Motor neuron (in vitro differentiated cells): ENCODE measurements at places on chromosomes 16 and 17. TPM values are rescaled to one million over a fixed set of nuclear protein-coding genes. Genes with fewer than 3 reads are reported as not detected.

Gene NSF
- 76.2 and 79.6 TPM in 2 replicates for total RNA-seq

DNA sequence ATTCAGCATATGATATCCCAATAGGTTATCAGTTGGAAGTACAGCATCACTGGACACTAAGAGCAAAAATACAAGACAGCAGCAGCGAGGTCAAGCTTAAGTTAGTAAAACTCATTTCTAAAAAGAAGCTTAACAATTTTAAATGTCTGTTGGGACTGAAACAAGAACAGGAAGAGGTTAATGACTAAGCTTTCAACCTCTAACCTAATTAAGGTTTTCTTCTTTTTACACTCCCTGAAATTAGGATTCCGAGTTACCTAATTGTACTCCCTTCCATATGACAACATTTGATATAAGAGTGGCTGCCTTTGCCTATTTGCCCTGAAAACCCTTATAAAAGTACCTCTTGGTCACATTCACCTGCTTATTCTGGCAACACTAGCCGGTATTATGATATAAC is 34.3 kb downstream of the CPSF4L start:
- no peak for ATAC-seq

DNA sequence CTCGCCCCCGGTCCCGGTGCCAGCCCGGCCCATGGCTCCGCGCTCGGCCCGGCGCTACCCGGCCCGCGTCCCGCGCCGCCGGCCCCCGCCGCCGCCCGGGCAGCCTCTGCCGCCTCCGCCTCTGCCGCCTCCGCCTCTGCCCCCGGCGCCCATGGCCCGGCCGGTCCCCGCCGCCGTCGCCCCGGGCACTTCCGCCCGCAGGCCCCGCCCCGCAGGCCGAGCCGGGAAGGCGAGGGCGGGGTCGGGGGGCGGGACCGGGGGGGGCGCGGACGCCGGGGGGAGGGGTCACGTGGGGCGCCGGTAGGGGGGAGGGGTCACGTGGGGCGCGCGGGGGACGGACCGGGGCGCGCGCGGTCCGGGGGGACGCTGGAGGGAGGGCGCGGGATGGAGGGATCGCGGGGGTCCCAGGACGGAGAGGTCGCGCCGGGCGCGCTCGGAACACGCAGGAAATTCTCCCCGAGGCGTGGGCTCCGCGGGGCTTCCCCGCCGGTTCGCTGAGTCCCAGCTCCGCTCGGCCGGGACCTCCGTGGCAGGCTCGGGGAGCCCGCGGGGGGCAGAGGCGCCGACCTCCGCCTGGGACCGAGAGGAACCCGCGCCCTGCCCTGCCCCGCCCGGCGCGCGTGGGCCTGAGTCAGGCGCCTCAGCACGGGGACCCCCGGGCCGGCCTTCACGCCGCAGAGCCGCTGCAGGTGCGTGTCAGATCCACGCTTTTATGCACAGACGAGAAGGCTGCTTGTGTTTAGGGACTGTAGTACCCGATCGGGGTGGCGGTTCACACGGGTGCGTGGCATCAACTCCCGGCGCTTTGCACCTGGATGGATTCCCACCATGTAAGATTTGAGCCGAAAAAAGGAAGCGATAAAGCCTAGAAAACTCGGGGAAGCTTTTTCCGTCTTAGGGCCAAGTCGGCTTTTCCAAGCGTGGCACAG is at the start of gene PGAP6:
PGAP6 (minus strand) TSS at position 190 of the 929 bp plus-strand sequence; CDS start at position 33, 157 bp downstream.
- peak; percentile 69 for ATAC-seq

- ATAC-seq, result no peak
These were observed 29.1 kb downstream of the CDH13 start for GRCh38 chr16:82655720-82656490.

DNA sequence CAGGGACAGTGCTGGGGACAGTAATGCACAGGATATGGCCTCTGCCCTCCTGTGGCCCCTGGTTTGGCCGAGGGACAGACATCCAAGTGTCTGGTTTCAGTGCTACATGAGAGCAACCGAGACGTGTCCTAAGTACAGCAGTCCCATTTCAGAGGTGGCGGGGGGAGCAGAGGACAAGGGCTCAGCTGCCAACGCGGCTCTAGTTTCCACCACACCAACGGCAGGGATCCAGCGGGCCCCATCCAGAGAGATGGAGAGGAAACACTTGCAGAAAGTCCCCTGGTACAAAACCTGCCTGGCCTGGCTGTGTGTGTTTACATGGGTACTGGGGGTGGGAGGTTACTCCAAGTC is 125.8 kb upstream of the SMURF2 start:
- ATAC-seq, result no peak

DNA sequence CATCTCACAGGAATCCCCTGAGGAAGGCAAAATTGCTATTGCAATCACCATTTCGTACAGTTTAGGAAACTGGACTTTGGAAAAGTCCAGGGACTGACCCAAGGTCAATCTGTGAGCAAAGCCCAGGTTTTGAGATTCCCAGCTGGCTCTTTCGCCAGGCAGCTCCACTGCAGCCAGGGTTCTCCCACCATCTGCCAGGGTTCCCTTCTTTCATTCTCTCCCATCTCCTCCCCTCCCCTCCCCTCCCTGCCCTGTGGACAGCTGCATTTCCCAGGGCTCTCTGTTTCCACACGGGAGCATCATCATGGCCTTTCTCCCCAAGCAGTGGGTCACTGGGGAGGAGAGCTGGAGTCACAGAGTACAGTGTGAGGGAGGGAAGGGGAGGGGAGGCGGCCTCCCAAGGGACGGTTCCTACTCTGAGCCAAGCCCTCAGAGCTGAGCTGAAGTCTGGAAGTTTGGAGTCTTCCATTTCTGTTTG is 11.9 kb upstream of the GSDMA start:
- peak; percentile 10 for ATAC-seq

DNA sequence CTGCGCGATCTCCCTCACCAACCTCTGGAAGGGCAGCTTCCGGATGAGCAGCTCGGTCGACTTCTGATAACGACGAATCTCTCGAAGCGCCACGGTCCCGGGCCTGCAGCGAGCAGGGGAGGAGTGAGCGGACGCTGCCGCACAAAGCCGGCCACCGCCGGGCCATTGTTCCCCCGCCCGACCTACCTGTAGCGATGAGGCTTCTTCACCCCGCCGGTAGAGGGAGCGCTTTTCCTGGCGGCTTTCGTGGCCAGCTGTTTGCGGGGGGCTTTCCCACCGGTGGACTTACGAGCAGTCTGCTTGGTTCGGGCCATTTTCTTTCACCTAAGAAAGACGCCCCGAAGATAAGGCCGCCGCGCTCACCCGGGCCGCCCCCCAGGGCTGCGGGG is 5.8 kb upstream of the UNK start:
- no peak for ATAC-seq

DNA sequence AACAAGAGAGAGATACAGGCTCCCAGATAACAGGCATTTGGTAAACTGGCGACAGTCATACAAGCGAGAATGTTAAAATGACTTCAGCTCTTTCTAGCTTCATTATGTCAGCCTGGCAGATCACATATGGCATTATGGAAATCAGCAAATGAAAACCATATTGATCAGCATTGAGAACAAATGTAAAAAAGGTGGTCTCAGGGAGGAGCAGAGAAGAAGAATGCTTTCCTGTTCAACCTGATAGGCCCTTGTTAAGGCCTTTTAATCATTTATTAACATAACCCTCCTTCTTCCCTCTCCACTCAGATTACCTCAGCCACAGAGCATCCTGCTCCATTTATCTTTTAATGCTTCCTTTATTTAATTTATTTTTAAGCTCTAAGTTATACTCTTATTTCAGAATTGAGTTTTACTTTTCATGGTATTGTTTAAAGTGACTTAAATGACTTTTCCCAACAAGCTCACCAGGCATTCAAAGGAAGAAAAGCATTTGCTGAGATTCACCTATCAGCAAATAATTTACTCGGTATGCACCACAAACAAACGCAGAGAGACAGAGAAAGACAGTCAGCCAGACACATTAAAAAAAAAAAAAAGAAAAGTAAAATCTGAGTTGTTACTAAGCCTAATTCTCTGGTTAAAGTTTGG is 243.9 kb upstream of the TBX2 start:
- peak; percentile 57 for ATAC-seq

DNA sequence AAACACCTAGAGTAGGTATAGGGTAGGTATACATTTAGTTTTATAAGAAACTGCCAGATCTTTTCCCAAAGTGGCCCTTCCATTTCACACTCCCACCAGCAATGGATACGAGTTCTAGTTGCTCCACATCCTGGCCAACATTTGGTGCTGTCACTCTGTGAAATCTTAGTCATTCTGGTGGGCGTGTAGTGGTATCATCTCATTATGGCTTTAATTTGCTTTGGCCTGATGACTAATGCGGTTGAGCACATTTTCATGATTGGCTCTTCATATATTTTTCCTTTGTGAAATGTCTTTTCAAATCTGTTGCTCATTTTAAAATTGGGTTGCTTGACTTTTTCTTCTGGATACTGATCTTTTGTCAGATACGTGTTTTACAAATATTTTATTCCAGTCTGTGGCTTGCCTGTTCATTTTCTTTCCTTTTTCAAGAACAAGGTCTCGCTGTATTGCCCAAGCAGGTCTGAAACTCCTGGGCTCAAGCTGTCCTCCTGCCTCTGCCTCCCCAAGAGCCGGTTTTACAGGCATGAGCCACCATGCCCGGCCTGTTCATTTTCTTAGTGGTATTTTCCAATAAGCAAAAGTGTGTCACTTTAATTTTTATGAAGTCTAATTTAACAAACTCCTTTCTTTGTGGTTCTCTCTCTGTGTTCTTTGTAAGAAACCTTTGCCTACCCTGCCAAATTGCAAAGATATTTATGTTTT is 192.4 kb downstream of the SEC14L1 start:
- ATAC-seq, result no peak

GRCh38 chr16:59748531-59748930 is 1014.4 kb upstream of the GOT2 start:
- ATAC-seq, result no peak

DNA sequence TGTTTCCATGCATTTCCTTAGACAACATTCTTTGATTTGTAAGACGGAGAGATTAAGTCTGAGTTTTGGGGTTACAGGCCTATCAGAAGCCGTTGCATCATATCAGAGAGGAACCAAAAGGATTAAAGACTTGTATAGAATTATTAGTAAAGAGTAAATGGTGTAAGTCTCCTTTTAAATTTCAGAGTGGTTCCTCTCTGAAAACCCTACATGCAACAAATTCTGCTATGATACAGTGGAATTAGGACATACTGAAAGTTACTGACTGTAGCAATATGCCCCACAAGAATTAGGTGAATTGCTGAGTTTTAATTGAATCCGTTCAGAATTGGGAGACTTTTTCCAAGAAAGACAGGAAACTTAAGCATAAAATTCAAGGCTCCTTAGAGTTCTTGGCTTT is 221.6 kb downstream of the FTO start:
- no peak for ATAC-seq

Gene INCA1
- 0.98 and 2.4 TPM in 2 replicates for total RNA-seq

Gene CCL3
- not detected in 2 replicates for total RNA-seq

DNA sequence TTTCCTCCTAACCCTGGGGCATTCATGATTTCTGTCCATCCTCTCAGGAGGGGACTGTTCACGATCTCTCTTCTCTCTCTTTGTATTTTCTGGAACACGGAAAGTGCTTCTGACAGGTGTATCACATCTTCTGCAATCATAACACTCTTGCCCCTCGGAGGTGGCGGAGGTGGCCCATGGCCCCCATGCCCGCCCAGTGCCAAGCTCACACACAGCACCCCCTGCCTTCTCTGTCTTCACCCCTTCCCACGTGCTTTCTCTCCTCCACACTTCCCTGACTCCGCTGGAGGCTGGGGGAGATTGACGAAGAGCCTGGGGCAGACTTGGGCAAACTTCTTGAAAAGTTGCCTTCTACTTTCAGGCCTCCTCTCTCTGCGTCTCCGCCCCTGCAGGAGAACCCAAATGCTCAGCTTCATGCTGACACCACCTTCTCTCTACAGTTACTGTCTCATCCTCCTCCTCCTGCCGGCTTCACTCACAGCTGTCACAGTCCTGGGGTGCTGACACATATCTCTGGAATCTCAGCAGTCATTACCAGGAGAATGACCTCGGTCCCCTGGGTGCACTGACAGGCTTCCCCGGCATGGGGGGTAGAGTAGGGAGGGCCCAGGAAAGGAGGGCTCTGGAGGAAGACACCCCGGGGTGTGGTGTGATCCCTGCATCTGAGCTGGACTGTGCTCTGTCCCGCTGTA is 127.1 kb downstream of the ENGASE start:
- ATAC-seq, result peak; percentile 3

DNA sequence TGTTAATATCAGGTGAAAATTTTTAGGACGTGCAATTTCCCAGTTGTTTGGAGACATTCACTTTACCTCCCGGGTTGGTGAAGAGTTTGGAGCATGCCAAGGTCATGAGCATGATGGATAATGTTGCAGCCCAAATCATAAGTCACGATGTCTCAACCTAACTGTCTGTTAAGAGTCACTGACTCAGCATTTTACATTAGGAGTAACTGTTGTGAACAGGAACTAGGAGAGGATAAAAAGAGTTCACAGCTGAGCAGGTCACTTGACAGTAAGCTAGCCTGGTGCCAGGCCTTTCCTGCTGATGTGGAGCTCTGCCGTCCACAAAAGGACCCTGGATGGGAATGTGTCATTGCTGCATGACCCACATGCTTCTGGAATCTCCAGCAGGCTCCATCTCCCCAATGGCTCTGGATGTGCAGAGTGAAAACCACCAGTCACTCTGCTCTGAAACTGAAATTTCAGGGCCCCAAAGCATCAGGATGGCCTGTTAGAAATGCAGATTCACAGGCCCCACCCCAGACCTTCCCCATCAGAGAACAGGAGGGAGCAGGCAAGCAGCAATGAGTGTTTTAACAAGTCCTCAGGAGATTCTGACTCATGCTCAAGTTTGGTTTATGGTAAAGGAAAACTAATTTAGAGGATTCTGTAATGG is 371.6 kb upstream of the MAF start:
- peak; percentile 26 for ATAC-seq

DNA sequence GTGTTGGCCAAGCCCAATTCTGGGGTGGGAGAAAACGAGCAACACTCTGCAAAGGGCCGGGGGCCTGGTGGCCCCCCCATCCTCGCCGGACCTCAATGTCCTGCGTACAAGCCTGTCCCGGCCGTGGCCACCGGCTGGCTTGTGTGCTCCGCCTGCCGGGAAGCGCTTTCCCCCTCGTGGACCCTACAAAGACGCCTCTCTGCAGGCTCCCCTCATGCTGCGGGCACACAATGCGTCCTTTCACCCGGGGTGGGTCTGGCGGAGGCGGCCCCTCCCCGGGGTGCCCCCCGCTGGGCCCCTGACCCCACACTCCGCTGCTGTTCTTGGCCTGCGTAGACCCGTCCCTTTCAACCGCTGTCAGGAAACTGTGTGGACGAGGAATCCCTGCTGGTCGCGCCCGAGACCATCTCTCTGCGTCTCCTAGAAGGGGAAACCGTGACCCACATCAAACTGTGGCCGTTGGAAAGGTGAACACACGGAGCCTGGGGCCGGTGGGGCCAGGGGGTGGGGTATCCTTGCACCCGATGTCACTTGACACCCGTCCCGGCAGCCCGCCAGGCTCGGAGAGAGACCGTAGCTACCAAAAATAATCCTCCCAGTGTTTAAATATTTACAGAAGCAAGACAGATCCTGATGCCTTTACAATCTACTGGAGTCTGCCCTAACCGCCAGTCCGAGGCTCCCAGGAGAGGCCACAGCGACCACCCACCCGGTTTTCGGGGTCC is 43.6 kb downstream of the TBC1D16 start:
- peak; percentile 77 for ATAC-seq

Gene CHST6
- 0.63 and 0.65 TPM in 2 replicates for total RNA-seq

DNA sequence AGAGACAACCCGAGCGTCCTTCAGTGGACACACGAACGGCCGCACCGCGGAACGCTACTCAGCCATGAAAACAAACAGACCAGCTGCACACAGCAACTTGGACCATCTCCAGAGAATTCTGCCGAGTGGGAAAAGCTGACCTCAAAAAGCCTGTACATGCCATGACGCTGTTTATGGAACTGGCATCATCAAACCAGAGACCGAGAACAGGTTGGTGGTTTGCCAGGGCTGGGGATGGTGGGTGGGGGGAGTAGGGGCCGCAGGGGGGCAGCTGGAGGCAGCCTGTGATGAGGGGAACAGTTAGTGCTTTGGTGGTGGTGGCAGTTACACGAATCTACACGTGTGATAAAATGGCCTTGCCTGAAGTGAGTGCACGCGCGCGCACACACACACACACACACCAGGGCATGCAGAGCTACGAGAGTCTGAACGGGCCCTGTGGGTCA is 169.8 kb downstream of the LAT start:
- no peak for ATAC-seq
